ENCODE measurements at places on chromosomes 2 and 18.
A peak's percentile ranks its signal among the peaks of the same experiment; 100 is the strongest.

- DNase-seq = no peak
Observed at GRCh38 chr2:221103930-221104329, 468.2 kb downstream of the EPHA4 start.

- no peak for DNase-seq
Observed at GRCh38 chr2:136436936-136437335, 319.0 kb upstream of the CXCR4 start.

DNA sequence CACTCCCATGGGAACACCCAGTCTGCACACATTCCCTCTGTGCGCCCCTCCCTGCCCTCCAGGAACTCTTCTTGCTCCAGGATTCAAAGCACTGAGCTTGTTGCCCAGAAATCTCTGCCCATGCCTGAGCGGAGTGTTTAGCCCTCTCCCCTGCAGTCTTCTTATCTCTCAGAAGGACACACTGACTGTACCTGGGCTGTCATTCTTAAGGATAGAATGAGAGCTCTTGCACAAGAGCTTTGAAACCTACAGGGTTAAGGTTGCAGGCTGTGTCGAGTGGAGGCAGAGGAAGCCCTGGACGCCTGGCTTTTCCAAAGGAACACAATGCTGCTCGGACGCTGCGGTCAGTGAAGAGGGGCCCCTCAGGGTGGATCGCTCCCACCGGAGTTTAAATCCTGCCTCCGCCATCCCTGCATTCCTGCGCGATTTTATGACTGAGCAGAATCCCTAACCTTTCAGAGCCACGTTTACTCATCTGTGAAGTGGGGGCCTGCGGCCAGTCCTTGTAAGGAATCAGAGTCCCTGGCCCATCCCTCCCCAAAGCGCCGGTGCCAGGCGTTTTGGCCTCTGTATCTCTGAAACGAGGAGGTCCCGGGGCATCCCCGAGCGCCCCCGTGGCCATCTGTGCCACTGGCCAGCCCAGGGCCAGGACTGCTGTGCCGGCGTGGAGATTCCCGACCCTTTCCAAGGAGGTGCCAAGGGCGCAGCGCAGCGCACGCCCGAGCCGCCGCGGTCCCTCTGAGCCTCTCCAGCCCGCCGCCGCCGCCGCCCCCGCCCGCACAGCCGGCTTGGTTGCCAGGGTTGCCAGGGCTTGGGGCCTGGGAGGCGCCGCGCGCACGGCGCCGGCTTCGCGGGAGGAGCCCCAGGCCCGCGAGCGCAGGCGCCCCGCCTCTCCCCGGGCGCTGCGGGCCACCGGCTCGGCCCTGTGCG, 58.9 kb downstream of the FAM168B start:
- no peak for DNase-seq

- no peak for DNase-seq
Observed at GRCh38 chr2:143901185-143901842, 618.6 kb downstream of the ZEB2 start.

DNA sequence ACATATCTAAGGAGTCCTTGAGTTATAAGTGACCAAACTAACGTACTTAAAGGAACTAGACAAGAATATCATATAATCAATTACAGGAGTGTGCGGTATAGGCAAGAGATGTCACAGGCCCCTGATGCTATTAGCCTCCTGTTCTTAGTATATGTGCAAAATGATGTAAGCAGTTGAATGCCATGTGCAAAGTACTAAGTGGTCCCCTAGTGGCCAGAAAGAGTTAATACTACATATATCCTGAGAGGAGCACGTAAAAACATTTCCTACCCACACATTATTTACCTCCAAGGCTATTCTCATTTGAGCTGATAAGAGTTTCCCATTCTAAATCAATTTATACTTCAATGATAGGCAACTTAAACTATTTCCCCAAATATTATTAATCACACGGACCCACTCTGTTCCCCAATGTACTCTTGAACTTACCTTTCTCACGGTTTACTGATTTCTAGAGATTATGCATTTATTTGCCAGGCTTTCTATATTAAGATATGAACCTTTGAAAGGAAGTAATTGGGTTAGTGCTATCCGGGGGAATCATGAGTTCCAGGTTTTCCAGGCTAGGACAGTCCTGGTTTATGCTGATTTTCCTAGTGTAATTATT, 158.0 kb upstream of the KLHL14 start:
- DNase-seq = peak; percentile 3

- DNase-seq = no peak
Observed at GRCh38 chr18:12598181-12598930, 59.6 kb downstream of the SPIRE1 start.

DNA sequence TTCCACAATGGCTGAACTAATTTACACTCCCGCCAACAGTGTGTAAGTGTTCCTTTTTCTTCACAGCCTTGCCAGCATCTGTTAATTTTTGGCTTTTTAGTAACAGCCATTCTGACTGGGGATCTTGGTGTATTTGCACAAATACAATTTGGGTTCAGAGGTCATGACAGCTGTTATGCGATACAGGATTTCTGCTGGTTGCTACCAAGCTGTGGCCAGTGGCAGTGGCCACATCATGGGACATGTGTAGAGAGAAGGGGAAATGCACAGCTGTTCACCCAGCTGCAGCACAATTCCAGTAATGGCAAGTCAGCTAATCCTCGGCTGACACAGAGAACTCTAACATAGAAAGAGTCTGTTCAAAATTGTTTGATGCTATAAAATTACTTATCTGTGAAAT, 21.0 kb upstream of the SELENOI start:
- no peak for DNase-seq

DNA sequence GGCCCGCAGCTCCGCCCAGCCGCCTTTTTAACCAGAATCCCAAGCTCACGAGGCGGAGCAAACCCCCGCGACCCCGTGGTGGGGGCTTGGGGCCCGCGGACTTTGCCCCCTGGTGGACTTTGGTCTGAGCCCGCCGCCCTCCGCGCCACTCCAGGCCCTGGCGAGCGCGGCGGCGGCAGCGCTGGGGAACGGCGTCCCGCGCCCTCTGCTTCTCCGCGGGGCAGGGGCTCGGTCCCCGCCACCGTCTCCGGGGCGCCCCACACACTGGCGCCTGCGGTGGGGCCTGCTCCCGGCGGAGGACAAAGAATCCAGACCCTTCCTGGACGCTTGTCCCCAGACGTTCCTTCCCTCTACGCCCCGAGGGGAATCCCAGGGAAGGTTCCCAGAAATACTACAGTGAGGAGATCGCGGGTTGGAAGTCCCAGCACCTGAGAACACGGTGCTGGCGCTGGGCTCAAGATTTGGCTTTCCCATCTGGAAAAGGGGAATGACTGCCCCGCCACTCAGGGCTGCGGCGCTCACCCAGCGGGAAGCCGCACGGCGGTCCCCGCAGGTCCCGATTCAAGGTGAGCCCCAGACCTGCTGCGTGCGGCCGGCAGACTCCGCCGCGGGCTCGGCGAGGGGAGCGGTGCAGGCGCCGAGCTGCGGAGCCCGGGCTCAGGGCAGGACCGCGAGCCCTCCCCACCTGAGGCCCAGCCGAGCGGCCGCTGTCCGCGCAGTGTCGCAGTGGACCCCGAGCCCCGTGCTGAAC, at the start of gene HAAO:
Gene HAAO (minus strand): TSS at position 1 of the 751 bp plus-strand sequence. CDS start 47 bp downstream, outside the sequence.
- no peak for DNase-seq

DNA sequence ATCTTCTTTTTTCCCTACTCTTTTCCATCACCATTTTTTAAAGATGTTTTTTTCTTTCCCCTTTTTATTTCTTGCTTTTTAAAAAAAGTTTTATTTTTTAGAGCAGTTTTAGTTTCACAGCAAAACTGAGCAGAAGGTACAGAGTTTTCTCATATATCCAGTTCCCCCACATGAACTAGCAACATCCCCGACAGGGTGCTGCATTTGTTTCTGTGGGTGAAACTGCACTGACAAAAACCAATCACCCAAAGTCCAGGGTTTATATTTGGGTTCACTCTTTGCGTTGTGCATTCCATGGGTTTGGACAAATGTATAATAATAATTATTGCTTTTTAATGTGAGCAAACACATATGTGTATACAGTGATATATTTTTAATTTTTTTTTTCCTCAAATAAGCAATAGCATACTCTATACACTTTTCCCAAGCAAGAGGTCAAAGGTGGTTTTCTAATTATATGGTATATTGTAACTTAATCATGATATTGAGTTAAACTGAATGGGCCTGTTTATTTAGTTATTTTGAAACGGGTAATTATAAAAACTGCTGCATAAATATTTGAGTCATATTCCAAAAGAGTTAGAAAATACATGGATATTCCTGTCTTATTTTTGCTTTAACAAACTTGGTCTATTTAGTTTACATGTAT, 50.3 kb downstream of the NCK2 start:
- DNase-seq = no peak

- no peak for DNase-seq
Observed at GRCh38 chr18:64639536-64639935, 490.6 kb upstream of the LINC00305 start.

DNA sequence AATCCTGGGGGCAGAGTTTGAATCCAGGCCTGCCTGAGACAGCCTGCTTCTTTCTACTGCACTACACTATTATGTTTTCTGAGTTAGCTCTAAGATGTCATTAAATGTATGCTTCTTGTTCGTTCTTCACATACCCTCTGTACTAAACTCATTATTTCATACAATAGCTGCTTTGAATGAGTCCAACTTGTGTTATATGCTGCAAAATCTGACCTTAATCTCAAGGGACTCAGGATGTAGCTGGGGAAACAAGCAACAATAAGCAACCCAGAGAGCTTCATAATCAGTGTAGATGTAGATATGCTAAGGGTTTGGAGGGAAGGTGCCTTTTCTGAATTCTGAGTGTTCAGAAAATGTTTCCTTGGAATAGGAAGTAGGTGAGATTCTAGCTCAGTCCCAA, 14.4 kb downstream of the FMNL2 start:
- DNase-seq = no peak

- no peak for DNase-seq
Observed at GRCh38 chr2:29519338-29519925, 402.0 kb downstream of the ALK start.

DNA sequence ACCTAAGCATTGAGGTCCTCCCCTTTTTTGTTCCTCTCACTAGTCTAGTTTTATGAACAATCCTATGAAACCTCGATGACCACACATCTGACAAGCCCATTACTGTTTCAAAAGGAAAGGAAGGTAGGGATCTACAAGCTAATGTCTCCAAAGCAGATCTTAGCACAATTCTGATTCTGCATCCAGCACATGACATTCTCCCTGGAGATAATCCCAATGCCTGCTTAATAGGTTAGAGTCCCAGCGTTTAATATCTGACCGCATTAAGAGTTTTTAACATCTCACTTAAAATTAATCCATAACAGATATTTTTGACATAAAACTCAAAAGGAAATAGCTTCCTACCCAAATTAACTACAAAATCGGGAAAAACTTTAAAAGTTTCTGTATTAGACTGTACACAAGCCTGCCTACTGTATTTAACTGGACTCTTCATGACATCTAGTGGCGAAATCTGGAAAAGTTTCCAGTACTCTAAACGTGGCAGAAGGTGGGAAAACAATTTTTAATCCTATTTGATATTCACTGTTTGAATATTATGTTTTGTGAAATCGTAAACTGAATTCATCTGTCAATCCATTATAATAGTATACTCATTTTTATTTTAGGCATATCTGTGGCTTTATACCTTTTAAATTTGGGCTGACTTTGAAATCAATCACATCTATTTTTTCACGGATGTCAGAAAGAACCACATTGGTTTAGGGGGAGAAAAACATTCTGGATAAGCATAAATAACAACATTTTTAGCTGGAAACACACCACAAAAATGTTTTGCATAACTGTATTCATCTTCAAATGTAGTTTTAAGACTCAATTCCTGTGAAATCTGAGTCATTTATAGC, 62.4 kb downstream of the TXNL1 start:
- DNase-seq = peak; percentile 77

DNA sequence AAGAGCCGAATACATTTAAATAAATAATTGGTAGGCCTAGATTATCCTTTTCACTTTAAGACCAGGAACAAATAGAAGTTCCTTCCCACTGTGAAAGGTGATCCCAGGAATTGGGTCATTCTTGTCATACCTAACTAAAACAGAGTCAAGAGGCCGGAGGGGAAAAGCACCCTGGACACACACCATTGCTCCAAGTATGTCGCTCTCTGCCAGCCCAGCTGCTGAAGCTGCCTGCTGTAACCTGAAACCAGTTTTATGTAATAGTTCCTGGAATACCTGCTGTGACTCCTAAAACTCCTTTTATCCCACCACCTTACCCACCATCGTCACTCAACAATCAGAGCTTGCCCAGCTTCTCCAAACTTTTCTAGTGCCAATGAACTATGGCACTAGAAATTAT, 217.1 kb downstream of the PTPRM start:
- no peak for DNase-seq

DNA sequence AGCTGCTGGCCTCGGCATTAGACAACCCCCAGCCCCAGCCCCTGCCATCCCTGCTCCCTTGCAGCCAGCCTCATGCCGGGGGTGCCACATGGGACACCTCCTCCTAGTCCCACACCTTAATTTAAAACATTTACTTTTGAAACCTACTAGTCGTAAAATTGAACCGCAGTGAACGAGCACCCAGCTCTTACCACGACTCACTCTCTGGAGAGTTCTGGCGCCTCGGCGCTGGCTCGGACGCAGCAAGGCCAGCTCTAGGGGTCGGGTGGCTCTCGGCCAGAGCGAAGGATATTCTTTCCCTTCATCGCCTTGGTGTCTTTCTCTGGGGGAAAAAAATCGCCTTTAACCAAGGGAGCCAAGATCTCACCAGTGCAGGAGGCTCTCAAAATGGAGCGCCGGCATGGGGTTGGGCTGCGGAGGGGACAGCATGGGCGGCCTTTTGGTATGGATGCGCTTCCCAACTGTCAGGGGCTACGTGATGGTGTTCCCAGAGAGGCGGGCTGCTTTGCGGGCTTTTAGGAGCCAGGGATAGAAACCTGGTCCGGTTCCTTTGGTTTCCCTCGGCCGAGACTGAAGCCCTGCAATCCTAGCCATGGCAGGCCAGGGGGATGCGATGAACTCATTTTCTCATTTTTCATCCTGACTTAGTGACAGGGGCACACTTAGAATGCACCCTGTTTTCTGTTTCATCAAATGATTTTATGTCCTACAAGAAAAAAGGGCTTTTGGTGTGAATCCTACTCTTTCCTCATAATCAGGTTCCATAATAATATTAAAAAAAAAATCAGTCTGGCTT, 2.0 kb downstream of the HPCAL1 start:
- no peak for DNase-seq

DNA sequence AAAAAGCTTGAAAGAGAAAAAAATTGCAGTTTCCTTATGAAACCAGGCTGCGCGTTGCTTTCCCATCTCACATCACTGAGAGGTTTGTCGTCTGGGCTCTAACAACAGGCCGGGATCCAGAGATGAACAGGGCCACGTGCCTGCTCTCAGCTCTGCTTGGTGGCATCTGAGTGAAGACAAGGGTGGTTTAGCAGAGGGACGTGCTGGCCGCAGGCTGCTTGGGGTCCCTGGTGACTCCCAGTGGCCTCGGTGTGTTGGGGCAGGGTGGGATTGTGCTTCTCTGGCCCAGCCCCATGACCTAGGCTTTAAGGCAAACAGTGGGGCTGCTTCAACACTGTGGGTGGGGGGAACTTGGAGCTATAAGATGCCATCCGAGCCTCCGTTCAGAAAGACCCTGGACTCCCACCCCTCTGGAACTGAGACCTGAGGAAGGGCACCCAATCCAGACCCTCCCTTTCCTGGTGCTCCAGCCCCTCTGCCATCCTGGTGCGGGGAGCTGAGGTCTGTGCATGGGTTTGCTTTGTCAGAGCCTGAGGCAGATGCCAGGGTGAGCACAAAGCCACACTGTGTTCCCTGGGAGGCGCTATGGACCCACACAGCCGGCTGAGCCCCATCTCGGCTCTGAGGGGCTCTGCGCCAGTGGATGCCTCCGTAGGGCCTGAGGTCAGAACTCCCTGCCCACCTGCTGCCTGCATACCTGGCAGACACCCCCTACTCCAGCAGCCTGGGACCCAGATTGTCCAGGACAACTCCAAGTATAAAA, 18.4 kb upstream of the HPCAL1 start:
- no peak for DNase-seq

Data from skin of body (tissue), 3 donors.